ENCODE measurements at places on chromosomes 16 and 17.

- DNase-seq: no peak
Observed at GRCh38 chr16:22681554-22682291, 132.2 kb upstream of the HS3ST2 start.

GRCh38 chr17:13212860-13213259 is 195.0 kb upstream of the ELAC2 start:
- DNase-seq: no peak

DNA sequence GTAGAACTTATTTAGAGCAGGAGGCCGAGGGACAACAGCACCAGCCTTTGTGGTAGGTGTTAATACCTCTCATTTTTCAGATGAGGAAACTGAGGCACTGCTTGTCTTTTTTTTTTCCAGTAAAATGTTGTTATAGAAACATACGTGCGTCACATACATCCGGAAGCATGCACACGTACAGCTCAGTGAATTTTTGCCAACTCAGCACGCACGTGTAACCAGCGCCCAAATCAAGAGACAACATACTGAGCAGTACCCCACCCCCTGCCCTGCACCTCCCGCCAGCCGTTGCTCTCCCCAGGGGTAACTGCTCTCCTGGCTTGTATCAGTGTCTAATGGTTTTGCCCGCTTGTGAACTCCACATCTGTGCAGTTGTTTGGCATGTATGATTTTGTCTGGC is 92.0 kb downstream of the CMIP start:
- no peak for DNase-seq

DNA sequence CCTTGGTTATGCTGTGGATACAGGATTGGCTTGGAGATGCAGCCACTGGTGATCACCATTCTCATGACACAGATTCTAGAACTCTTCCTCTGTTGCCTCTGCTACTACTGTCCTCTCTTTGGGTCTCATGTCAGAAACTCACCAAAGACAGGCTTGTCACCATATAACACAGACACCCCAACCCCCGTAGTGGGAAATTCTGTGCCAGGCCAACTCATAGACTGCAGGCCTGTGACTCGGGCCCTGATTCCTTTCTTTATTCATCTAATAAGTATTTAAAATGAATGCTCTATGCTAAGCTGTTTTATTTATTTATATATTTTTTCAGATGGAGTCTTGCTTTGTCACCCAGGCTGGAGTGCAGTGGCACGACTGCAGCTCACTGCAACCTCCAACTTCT is 9.5 kb downstream of the CYB5D2 start:
- no peak for DNase-seq

- DNase-seq: no peak
Observed at GRCh38 chr17:6713130-6713917, at the start of gene SLC13A5. Gene SLC13A5, minus strand, starts transcription at chr17:6713369. Its CDS starts 36 bp downstream, at chr17:6713333.

GRCh38 chr16:86823888-86824671 is 245.7 kb downstream of the FOXL1 start:
- no peak for DNase-seq

- no peak for DNase-seq
Observed at GRCh38 chr17:11140501-11140900, 100.5 kb upstream of the SHISA6 start.

DNA sequence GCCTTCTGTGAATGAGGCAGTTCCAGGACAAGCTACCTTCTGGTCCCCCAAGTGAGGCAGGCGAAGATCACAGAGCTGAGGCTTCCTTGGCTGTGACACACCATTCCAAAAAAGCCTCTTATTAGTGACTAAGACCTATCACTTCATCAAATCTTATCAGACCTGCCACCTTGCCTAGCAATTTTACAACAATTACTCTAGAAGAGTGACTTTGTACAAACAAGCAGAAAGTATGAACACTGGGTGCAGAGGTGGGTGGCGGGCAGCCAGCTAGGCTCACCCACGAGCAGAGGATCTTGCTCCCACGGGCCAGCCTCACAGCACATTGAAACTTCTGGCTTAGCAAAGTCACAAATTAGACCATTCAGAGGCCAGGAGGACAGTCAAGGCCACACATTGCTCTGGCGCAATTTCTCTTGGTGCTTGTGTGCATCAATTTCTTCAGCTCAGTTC is 2.2 kb upstream of the ICAM2 start:
- DNase-seq: no peak

GRCh38 chr16:47888142-47888541 is 267.7 kb downstream of the ABCC12 start:
- DNase-seq: no peak

DNA sequence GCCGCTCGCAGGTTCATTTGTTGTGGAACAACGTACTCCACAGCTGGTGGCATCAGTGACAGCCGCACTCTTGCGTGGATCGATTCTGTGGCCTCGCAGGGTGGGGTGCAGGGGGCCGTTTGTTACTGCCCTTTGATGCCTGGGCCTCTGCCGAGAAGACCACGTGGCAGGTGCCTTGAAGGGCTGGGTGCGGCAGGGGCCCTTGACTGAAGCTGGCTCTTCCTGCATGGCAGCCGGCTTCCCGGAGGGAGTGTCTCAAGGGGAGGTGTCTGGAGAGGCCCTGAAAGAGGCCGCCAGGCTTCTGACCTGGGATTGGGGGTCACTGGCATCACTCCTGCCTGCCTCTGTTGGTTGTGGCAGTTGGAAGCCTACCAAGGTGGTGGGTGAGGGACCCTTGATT is 43.8 kb downstream of the TBCD start:
- no peak for DNase-seq

DNA sequence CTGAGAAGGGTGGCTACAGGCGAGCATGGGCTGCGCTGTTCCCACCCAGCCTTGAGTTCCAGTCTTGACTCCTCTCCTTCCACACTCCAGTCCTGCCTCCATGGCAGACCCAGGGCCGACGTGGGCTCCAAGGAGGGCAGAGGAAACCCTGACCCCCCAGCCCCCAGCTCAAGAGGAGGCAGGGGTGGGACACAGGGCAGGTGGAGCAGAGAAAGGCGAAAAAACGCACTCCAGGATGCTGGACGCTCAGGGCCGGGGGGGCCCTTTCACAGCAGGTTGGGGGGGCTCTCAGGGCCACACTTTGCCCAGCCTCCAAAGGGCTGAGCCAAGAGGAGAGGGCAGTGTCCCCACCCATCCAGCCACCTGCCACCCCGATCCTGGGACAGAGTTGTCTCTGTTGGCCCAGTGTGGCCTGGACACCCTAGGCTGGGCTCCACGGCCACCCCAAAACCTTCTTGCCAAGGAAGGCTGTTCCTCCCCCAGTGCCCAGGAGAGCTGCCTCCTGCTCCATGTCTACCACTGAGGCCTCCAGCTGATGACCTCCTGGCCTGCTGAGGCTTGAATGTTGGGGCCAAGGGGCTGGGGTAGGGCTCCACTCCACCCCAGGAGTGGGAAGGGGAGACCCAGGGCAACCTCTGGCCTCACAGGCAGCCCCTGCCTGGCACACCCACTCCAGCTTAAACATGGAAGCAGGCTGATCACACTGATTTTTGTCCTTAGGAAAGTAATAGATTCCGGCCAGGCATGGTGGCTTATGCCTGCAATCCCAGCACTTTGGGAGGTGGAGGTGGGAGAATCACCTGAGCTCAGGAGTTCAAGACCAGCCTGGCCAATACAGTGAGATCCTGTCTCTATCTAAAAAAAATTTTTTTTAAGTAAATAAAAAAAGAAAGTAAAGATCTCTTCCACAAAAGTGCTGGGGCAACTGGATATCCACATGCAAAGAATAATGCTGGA is 7.4 kb upstream of the CCDC57 start:
- no peak for DNase-seq

GRCh38 chr17:57900991-57901743 is 51.3 kb upstream of the MRPS23 start:
- DNase-seq: no peak

DNA sequence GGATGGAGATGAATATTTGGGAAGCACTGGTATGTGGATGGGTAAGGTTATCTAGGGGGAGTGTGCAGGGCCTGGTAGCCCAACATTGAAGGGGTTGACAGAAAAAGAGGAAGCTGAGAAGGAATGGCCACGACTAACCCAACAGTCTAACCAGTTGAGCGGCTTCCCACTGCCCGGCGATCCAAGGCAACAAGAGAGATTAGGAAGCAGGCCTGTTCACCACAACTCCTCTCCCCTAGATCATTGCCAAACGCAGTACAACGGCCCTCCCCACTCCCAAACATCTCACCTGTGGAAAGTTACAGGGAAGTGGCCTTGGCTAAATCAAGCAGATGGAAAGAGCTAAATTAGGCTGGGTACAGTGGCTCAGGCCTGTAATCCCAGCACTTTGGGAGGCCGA is 11.2 kb upstream of the RANGRF start:
- DNase-seq: no peak

DNA sequence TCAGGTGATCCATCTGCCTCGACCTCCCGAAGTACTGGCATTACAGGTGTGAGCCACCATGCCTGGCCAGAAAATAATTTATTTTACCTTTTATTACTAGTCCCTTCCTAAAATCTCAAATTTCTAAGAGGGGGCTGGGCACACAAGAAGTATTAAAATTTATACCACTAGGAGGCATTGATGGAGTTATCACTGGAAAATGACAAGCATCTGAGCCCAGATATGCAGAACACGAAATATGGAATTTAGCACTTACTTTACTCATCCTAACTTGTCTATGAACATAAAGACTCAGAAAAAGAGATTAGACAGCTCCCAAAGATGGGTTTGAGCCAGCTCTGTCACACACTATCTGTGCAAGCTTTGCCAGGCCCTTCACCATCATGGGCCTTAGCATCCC is 46.4 kb downstream of the STAT5A start:
- DNase-seq: no peak

DNA sequence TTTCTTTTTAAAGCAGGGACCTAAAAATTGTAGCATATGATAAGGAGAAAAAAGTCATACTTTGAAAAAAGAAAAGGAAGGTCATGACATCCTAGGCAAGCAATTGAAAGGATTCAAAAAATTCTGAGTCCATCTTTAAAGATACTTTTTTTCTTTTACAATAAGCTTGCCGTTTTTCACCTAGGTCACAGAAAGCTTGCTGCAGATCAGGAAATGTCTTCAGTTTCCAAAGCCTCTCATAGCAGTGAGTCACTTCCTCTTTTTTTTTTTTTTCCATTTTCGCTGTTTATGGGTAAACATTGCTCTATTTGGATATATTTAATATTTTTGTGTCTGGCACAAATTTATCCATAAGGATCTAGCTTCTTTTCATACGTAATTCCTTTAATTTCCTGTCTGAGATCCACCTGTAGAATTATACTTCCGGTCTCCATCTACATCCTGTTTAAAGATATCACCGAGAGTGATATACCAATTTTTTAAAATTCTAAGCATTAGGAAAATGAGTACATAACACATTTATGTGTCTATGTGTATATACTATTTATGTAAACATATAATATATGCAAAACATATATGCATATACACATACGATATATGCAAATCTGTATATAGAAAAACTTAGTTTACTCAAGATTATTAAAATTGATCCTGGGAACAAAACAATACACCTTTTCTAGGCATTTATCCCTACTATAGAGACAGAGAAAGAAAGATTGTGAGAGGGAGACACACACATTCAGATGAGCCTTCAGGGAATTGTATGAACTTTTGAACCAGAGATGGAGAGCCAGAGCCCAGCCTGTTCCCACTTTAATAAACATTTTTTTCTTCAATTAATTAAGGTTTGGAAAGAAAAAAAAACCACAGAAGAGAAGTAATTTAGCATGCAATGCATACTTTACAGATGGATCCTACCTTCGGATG is 134.4 kb downstream of the SKAP1 start:
- DNase-seq: no peak

GRCh38 chr16:89815639-89816348 is 653 bp downstream of the FANCA start:
- DNase-seq: no peak

DNA sequence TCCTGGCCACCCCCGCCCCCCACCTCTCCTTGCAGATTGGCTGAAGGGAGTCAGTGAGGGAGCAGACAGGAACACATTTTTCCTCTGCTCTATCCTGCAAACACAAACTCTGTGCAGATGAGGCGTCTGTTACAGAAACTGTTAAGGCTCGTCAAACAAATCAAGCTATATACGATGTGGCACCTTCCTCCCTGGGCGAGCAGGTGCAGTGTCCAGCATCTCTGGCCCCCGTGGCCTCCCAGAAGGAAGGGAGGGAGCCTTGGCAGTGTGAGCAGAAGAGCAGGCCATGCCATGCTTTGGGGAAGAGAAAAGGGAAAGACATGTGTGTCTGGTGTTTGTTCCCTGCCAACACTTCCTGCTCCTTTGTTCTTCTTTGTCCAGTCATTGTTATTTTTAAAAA is 267.8 kb downstream of the UTP18 start:
- no peak for DNase-seq
